Skin of body (tissue), 3 donors: ENCODE measurements at places on chromosomes 4 and X.

- no peak for DNase-seq
Observed at GRCh38 chrX:10622197-10622596, 1.8 kb upstream of the MID1 start.

- DNase-seq = no peak
Observed at GRCh38 chr4:15963576-15963975, 601 bp upstream of the FGFBP2 start.

DNA sequence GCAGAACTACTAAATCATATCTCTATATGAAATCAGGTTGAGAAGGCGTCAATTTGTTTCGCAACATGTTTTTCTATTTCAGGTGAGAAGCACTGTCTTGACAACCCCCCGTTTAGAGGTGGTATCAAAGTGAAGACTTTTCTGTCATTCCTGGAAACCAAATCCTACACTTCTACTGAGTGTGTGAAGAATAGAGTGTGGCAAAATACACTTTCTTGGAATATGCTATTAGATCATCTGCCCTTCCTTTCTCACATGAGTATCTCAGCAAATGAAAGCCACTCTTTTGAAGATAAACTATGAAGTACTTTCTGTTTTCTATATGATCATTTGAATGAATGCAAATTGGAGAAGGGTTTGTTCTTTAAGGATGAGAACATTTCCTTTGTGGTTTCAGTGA lies 174.0 kb upstream of the FMR1 start:
- no peak for DNase-seq

- DNase-seq = peak; percentile 50
Observed at GRCh38 chr4:24582235-24582832, 2.0 kb downstream of the DHX15 start.

- DNase-seq = no peak
Observed at GRCh38 chr4:80646061-80646460, 310.5 kb downstream of the CFAP299 start.

- no peak for DNase-seq
Observed at GRCh38 chrX:46913667-46914066, 1.4 kb downstream of the JADE3 start.

DNA sequence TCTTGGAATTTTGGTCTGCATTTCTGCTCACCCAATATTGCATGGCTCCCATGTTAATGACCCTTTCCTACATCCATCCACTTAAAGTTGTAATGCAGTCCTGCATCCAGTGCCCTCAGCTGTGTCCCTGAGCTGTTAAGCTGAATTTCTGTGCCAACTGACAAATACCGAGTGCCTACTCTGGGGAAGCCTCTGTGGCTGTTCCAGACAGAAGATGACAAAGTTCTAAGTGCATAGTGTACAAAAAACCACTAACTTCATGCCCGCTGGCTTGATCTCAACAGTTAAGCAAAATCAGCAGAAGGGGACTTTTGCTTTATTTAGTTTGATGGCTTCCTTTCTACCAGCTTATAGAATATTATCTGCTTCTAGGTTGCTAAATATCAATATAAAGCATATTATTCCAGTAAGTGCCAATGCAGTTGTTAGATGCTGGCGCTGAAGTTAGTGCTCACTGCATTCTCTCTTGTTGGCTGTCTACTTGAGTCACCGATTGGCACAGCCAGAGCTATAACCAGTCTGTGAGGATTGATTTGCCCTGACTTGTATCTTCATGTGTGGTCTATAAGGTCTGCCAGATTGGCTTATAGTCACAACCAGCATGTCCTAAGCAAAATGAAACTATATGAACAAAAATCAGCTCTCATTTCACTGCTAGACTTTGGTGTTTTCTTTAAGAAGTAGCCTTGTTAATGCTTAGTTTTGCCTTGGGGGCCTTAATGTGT lies 98.9 kb downstream of the KLHL8 start:
- no peak for DNase-seq

DNA sequence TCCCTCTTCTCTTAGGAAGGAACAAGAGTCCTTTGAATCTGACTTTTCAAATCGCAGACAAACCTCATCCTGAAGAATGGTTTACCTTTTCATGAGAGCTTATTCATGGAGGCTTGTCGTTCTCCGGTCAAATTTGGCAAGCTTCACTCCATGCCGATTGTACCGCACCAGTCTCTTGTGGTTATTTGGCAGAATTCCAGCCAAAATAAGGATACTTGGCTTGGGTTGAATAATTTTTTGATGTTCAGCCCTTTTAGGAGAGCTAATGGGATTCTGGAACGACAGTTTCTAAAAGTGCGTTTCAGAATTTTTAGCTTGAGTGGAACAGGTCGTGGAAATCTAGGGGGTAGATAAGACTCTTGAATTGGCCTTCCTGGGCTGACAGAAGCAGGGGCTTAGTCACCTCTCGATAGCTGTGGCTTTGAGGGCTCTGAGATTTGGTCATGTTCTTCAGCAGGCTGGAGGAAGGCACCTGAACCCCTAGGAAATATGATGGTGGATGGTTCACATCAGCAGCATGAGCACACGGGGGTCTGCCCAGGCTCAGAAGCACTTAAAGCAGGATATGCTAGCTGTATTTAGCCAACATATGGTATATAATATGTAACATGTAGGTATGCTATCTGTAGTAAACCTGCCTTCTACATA lies 1.5 kb downstream of the KLHL2 start:
- no peak for DNase-seq

DNA sequence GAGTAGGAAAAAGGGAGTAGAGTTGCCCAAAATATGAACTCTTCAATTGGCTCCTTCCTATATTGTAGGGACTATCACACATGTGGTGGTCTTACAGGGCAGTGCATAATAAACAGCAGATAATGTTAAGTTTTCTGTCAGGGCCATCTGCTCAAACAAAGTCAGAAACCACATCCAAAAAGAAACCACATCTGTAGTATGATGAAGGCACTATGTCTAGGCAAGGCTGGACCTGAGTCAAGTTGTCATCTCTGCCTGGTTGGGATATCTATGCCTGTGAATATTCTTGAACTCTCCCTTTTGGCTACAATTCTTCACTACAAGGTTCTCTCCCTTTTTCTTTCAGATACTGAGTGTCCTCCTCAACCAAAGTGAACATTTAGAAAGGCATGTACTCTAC lies 109.4 kb upstream of the C1GALT1C1 start:
- no peak for DNase-seq

GRCh38 chrX:134886002-134886596 lies 104.7 kb upstream of the SMIM10 start:
- DNase-seq = no peak

- peak; percentile 50 for DNase-seq
Observed at GRCh38 chr4:20251796-20252655, at the start of gene SLIT2. Gene SLIT2, plus strand, starts transcription at chr4:20251905. Its CDS starts 1,911 bp downstream, at chr4:20253816.

- DNase-seq = no peak
Observed at GRCh38 chrX:18542905-18543304, 117.5 kb downstream of the CDKL5 start.

- DNase-seq = no peak
Observed at GRCh38 chr4:15428611-15429010, 778 bp downstream of the C1QTNF7 start.

GRCh38 chr4:71553605-71554004 lies 214.8 kb downstream of the SLC4A4 start:
- DNase-seq = peak; percentile 15

GRCh38 chrX:20514358-20514757 lies 247.6 kb upstream of the RPS6KA3 start:
- no peak for DNase-seq

- DNase-seq = peak; percentile 41
Observed at GRCh38 chr4:29717287-29718057, 1002.7 kb upstream of the PCDH7 start.

DNA sequence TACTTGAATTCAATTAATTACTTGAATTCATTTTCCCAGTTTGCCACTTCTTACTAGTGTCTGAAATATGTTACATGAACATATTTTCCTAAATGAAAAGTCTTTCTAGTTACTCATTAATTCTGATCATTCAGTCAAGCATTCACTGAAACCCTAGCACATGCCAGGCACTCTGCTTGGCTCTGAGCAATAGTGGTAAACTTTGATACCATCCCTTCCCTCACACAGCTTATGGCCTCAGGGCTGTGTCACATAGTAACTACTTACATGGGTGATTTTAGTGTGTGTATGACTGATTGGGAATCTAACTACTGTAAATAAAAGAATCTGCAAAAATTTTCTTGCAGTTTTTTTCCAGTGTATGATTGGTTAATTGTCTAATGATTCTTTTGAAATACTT lies 32.7 kb downstream of the METAP1 start:
- no peak for DNase-seq

DNA sequence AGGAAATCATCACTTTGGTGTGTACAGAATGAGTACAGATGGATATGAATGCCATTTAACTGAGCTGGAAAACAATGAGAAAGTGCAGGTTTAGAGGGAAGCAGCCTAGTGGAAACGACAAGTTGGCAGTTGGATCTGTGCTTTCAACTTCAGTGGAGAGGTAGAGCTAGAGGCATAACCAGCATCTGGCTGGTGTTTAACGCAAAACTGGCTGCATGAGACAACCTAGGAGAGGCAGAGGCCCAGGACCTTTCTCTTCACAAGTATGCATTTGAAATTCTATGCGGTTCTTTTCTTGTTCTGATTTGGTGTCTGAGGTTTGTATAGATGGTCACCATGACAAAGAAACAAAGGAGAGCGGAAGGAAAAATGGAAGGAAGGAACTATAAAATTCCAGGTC lies 63.1 kb downstream of the ANXA5 start:
- no peak for DNase-seq

DNA sequence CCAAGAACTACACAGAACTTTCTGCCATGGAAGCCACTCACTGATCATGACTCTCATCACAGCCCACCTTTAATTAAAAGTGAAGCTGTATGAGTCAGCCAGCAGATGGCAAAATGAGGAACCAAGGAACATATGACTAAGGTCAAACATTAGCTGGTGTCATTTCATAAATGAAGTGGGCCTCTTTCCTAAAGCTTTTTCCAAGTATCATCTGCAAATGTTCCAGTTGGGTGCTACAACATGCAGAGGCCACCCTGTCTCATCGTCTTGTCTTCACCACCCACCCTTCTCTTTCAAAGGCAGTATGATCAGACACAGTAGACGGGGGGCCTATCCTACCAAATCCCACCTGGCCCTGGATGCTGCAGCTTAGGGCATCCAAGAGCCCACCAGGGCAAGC lies 9.2 kb upstream of the EOLA1 start:
- no peak for DNase-seq

- no peak for DNase-seq
Observed at GRCh38 chr4:35106091-35106734, 1138.1 kb downstream of the ARAP2 start.

DNA sequence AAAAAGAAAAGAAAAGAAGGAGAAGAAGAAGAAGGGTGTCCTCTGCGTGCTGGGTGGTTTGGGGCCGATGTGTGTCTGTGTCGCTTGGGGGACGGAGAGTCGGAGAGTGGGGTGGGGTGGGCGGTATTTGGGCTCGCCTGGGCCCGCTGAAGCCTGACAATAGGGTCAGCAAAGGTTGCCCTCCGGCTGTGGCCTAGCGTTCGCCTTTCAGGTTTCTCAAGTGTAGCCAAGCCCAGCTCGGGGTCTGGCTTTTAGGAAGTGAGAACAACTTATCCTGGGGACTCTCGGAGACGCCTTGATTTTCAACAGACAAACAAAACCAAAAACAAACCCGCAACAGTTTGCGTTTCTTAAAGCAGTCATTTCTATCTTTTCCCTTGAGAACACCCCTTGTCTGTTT lies 4.1 kb upstream of the SOX3 start:
- DNase-seq = no peak

- no peak for DNase-seq
Observed at GRCh38 chrX:119688911-119689321, 4.1 kb downstream of the SEPTIN6 start.

GRCh38 chr4:6200011-6200921 lies at the start of gene JAKMIP1:
Gene JAKMIP1, minus strand, starts transcription at chr4:6200549. Its CDS starts 87,699 bp downstream, at chr4:6112850.
- peak; percentile 33 for DNase-seq

DNA sequence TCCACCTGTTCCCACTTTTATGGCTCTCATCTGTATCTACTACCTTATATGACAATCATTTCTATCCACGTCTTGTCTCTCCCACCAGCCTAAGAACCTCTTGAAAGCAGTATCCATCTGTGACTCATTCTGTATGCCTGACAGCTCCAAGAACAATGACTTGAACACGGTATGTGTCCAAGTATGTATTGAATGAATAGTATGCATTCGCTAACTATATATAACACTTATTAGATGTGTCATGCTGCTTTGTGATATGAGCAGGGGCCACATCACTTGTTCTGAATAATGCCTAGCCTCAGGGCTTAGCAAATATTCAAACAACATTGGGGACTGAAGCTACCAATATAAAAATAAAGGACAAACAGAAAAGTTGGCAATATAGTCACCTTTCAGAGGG lies 4.9 kb downstream of the OPHN1 start:
- DNase-seq = no peak

- DNase-seq = no peak
Observed at GRCh38 chrX:117985241-117985640, 131.4 kb downstream of the KLHL13 start.

DNA sequence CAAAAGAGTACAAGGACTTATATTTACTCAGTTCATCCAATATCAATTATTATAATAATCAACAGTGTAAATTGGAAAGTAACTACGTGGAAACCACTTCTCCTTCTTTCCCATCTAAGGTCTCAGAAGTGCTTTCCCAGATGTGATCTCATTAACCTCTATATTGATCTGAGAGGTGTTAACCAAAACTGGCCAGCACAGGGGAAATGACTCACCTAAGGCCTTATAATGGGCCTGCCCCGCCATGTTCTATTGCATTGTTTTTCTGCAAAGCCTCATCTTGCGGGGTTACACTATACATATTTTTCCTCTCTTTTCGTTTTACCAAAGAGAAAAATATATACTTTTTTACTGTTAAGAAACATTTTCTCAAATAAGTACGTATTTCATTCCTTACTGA lies 20.5 kb downstream of the RAB40A start:
- DNase-seq = no peak

- DNase-seq = no peak
Observed at GRCh38 chr4:105896461-105896942, 1.2 kb downstream of the NPNT start.

DNA sequence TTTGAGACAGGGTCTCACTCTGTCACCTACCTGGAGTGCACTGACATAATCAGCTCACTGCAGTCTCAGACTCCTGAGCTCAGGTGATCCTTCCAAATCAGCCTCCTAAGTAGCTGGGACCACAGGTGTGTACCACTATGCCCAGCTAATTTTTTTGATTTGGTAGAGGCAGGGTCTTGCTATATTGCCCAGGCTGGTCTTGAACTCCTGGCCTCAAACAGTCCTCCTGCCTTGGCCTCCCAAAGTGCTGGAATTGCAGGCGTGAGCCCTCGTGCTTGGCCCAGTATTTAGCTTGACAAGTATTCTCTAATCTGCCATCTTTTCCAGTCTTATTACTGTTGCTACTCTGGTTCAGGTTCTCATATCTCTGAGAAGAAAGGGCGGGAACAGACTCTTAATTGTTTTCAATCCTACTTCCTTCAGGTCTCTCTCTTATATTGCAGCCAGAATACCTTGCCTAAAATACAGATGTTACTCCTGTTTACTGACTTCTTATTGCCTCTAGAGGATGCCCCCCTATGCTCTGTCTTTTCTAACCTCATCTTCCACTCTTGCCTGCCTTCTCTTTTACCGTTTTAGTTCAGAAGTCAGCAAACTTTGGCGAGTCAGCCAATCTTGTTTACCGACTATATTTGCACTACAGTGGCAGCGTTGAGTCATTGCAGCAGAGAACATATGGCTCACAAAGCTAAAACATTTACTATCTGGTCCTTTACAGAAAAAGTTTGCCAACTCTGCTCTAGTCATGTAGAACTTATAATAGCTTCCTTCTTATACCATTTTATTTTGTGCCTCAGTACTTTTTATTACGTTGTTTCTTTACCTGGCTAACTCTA lies 19.0 kb downstream of the MRPL1 start:
- DNase-seq = no peak

- no peak for DNase-seq
Observed at GRCh38 chr4:76600447-76600846, 165.4 kb downstream of the SHROOM3 start.

- DNase-seq = no peak
Observed at GRCh38 chr4:156654410-156654809, 317.2 kb downstream of the PDGFC start.
